ENCODE measurements at places on chromosomes 13 and 19. TPM values are rescaled to one million over a fixed set of nuclear protein-coding genes. Genes with fewer than 3 reads are reported as not detected.
A peak's percentile ranks its signal among the peaks of the same experiment; 100 is the strongest.

The CEACAM8 gene
- total RNA-seq = not detected

The SHC2 gene
- 2.0 TPM for total RNA-seq

GRCh38 chr13:85412448-85412847, 386.8 kb downstream of the SLITRK6 start:
- no peak for DNase-seq

DNA sequence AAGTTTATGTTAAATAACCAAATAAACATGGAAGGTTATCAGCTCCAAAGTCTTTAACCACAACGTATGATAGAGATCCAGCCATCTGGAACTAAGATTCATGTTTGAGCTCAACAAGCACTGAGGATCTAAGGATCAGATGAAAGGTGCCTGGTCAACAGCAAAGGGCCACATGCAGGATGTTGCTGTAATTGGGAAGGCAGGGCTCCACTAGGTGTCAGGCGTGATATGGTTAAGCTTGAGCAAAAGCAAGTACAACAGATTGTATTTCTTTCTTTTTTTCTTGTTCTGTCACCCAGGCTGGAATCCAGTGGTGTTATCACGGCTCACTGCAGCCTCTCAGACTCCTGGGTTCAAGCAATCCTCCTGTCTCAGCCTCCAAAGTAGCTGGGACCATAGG, 12.0 kb downstream of the EBPL start:
- no peak for DNase-seq

DNA sequence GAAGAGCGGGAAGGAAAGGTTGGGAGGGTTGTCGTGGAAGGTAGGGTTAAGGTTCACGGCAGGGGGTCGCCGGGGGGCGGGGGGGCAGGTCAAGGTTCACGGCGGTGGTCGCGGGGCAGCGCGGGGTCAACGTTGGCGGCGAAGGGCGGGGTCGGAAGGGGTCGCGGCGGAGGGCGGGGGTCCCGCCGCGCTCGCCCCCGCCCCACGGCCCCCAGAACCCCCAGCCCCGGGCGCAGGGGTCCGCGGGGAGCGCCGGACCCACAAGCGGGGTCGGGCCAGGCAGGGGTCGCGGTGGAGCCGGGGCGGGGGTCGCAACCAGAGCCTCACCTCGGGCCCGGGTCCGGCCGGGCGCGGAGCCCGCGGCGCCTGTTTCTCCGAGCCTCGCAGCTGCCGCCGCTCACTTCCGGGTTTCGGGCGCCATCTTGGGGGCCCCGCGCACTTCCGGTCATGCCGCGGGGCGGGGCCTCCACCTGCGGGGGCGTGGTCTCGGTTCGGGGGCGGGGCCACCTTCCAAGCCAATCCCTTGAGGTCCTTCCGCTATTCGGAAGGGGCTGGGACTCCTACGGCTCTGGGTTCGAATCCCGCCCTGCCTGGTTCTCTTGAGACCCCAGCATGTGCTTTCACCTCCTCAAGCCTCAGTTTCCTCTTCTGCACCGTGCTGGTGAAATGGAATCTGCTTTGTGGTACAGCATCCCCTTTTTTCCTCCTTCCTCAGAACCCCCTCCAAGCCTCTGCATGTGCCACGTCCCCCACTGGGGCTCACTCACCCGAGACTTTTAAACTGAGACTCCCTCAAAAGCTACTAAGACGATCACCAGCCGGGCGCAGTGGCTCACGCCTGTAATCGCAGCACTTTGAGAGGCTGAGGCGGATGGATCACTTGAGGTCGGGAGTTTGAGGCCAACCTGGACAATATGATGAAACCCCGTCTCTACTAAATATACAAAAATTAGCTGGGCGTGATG, at the start of gene SBNO2:
Gene SBNO2 (minus strand): TSS at position 424 of the 965 bp plus-strand sequence. CDS start 19,992 bp downstream, outside the sequence.
- DNase-seq = peak; percentile 91

Data from A673 (cell line).